ENCODE measurements at places on chromosomes 11 and 22.

- DNase-seq = no peak
Measured at GRCh38 chr11:35305670-35306382, 113.5 kb downstream of the SLC1A2 start.

DNA sequence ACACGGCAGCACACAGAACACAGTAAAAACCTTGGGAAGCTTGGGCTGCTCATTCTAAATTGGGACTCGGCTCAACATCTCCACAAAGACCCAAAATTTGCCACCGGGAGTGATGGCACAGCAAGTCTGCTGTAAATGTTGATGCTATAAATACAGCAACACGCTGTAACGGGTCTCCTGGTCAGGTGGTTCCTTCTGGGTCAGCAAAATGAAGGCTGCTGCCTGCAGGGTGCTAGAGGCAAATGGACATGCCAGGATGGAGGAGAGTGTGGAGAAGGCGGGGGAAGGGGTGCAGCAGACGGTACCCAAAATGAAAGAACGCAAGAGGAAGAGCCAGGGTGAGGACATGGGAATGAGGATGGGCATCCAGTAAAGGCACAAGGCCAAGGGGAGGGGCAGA is 30.4 kb downstream of the MAFF start:
- DNase-seq = no peak

- DNase-seq = no peak
Measured at GRCh38 chr22:47257976-47258375, 495.5 kb downstream of the TBC1D22A start.

- DNase-seq = no peak
Measured at GRCh38 chr22:39350757-39351688, 1.2 kb downstream of the SYNGR1 start.

GRCh38 chr22:25509374-25509791 is 55.1 kb upstream of the GRK3 start:
- DNase-seq = no peak

DNA sequence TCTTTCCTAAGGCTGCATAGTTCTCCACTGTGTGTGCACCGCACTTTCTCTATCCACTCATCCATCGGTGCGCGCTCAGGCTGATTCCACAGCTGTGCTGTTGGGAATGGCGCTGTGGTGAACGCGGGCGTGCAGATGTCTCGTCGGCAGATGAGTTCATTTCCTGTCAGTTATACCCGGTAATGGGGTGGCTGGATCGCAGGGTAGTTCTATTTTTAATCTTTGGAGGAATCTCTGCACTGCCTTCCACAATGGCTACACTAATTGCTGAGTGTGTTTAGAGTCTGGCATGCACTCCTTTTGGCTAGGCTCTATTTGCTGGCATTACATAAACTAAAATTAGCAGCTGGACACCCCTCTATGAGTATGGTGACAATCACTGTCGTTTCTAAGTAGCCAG is 27.9 kb upstream of the KRTAP5-7 start:
- DNase-seq = no peak

DNA sequence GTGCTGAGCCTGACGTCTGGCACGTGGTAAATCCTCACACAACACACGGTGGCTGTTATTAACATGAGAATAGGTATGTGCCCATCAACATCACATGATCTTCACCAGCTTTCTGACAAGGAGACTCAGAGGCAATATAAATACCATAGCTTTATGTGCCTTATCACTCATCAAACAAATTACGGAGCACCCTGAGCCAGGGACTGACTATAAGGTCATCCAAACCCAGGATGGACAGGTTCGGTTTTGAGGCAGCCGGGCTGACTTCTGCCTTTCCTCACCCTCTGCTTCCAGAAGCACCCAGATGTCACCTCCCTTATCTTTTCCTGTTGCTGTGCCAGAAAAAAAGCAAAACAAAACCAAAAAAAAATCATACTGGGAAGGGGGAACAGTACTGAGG is 5.7 kb upstream of the PLAAT3 start:
- DNase-seq = no peak

DNA sequence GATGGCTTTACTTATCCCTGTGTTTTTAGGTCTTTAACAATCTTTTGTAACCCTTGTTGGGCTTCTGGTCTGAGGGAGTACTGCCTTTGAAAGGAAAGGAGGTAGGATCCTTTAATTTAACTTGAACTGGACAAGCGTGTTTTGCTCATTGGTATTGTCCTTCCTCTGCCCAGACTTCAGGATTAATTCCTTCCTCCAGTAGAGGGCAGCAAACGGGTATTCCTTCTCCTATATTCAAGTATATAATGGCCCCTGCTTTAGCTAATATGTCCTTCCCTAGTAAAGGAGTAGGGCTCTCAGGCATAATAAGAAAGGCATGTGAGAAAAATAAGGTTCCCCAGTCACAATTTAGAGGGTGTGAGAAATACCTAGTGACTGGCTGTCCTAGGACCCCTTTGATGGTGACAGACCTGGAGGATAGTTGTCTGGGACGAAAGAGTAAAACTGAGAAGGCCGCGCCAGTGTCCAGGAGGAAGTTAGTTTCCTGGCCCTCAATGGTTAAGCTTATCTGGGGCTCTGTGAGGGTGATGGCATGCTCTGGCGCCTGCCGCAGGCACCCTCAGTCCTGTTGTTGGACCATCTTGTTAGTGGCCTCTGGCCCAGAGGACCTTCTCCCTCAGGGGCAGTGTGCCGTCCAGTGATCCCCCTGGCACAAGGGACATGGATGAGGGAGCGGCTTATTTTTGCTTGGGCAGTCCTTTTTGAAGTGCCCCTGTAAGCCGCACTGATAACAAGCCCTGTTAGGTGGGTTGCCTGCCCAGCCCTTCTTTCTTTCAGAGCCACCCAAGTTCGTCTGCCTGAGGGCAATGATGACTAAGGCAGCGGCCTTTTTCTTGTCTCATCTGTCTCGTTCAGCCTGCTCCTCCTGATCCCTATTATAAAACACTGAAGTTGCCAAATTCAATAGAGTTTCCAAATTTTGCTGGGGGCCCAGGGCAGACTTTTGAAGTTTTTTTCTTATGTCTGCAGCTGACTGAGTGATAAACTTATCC is 51.8 kb downstream of the C11orf71 start:
- DNase-seq = peak; percentile 13

Data from T-helper 2 cell (primary cell).